ENCODE measurements at places on chromosomes 12 and 14. TPM values are rescaled to one million over a fixed set of nuclear protein-coding genes. Genes with fewer than 3 reads are reported as not detected.
A peak's percentile ranks its signal among the peaks of the same experiment; 100 is the strongest.

LRRIQ1 gene
- 5.2 TPM for total RNA-seq

ADAM20 gene
- total RNA-seq = 0.86 TPM

SERPINA12 gene
- total RNA-seq = not detected

OTX2 gene
- 329 TPM for total RNA-seq

GARIN6 gene
- total RNA-seq = not detected

KERA gene
- not detected for total RNA-seq

DNA sequence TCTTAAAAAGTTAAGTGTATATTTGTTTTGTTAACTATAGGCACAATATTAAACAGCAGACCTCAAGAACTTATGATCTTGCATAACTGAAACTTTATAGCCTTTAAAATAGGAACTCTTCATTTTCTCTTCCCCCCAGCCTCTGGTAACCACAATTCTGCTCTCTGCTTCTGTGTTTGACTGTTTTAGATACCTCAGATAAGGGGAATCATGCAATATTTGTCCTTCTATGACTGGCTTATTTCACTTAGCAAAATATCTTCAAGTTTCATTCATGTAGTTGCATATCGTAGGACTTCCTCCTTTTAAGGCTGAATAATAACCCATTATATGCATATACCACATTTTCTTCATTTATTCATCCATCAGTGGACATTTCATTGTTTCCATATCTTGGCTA lies 131.3 kb downstream of the PTPRO start:
- no peak overlapping the region for H3K4me3 ChIP-seq
- no peaks in the 10 kb centered on the region for H3K36me3 ChIP-seq
- H3K27ac ChIP-seq = no peak overlapping the region
- no peak for DNase-seq
- peaks cover 14% of the 10 kb centered on the region for H3K27me3 ChIP-seq
- H3K4me1 ChIP-seq = no peaks in the 10 kb centered on the region

DNA sequence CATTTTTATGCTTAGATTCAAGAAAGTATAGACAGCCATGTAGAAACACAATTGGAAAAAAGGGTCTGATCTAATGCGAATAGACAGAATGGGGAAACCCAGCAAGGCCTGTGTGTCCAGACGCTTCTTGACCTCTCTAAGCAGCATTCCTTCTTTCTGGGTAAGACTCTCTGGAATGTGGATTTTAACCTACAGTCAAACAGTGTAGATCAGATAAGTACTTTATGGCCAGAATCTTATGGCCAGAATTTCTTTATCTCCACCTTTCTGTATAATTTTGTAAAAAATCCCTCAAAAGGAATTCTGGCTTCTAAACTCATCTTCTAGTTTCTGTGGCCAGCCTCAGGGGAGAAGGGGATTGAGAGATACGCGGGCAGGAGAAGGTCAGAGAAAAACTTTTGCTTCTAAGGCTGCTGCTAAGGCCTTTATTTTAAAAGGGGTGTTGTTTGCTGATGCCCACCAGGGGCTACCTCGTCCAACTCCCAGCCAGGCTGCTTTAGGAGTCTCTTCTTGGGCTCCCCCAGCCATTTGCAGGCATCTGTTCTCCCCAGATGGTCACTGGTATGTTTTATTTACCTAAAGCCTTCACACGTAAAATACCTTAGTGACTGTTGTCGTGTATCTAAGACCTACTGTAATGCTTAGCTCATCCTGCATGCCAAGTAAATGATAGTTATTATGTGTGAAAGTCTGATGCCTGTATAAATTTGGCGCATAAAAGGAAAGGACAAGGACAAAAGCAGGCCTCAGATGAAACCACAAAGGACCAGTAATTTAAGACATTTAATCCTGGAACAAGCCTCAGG lies 68.4 kb downstream of the ANO6 start:
- no peaks in the 10 kb centered on the region for H3K27me3 ChIP-seq
- peak; percentile 79 for DNase-seq
- peaks cover 19% of the 10 kb centered on the region for H3K36me3 ChIP-seq
- H3K27ac ChIP-seq = peak overlapping the region; percentile 49
- peaks cover 17% of the 10 kb centered on the region for H3K4me1 ChIP-seq
- H3K4me3 ChIP-seq = peak overlapping the region; percentile 65

DNA sequence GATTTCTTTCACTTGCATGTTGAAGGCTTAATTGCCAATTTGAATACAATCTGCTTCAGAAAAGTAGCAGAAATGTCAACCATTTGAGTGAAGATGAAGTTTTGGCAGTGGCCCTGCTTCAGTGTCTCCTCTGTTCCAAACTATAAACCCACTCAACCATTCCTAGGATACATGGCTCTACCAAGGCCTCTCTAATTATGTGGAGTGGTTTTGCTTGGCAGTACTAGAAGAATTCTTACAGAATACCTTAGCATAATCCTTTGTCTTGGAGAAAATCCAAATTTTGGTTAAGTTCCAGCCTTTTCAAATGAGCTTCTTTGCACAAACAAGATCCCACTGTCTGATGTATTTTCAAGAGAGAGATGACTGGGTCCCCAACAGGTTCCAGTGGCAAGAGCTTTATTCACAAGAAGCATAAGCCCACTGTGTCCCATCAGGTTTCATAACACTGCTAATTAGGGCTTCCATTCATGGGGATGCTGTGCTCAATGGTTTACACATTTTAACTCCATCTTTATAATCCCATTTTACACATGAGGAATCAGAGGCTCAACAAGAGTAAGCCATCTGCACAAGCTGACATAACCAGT lies 234.5 kb downstream of the IPO8 start:
- no peaks in the 10 kb centered on the region for H3K36me3 ChIP-seq
- no peak for DNase-seq
- H3K4me1 ChIP-seq = no peaks in the 10 kb centered on the region
- no peaks in the 10 kb centered on the region for H3K27me3 ChIP-seq
- no peak overlapping the region for H3K27ac ChIP-seq

- H3K27ac ChIP-seq = no peak overlapping the region
- no peak overlapping the region for H3K4me3 ChIP-seq
- H3K27me3 ChIP-seq = no peaks in the 10 kb centered on the region
- DNase-seq = no peak
- no peaks in the 10 kb centered on the region for H3K4me1 ChIP-seq
These were observed 67.0 kb downstream of the PRKCH start for GRCh38 chr14:61388173-61388975.

DNA sequence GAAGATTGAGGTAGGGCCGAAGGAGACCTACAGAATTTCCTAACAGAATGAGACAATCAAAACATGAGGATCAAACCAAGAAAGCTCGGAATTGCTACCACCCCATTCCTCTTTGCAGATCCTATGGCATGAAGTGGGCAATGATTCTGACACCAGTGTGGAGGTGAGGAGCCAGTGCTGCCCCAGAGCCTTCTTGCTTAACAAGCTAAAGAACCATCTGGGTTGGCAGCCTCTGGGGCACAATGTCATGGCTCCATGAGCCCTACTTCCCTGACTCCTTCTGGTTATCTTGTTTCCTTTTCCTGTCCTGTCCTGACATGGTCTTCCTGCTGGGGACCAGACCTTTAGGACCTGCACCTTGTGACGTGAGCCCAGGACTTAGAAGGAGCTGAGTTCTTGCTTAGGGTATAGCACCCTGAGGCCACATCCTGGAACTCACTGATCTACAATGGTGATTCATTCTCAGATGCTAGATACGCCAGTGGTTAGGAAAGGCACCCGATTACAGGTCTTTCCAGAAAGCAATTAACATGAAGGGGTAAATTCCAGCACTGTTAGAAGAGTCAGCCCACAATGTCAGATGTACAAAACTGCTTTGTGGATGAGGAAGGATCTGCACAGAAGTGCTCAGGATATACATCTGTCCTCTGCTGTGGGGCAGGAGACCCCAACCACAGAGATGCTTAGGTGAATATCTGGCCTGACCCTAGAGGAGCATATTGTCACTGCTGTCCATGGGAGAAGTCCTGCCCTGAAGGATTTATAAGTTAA lies 324.2 kb downstream of the ZFP36L1 start:
- H3K36me3 ChIP-seq = no peaks in the 10 kb centered on the region
- no peaks in the 10 kb centered on the region for H3K27me3 ChIP-seq
- peaks cover 19% of the 10 kb centered on the region for H3K4me1 ChIP-seq
